ENCODE measurements at places on chromosomes 16 and 17. TPM values are rescaled to one million over a fixed set of nuclear protein-coding genes. Genes with fewer than 3 reads are reported as not detected.

GRCh38 chr17:44324571-44325275, at the start of gene SLC25A39:
SLC25A39 (minus strand) TSS chr17:44324823; CDS start chr17:44323562, 1,261 bp downstream.
- H3K4me1 ChIP-seq: peaks cover 37% of the 10 kb centered on the region
- no peaks in the 10 kb centered on the region for H3K36me3 ChIP-seq
- H3K4me3 ChIP-seq: peak within 1 kb of the TSS; percentile 100
- H3K27ac ChIP-seq: peak within 1 kb of the TSS; percentile 73

DNA sequence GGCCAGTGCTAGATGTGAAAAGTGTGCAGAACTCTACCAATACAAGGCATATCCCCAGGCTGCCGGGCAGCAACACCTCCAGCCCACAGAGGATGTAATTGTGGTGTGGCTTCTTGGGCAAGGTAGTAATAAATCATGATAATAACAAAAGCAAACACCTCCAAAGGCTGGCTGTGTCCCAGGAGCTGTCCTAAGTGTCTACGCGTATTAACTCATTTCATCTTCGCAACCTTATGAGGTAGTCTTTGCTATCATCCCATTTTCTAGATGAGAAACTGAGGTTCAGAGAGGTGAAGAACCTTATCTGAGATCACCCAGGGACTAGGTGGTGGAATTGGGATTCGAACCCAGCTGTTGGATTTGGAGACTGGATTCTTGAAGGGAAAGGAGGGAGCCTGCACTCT, 5.3 kb downstream of the PDK2 start:
- H3K4me1 ChIP-seq: peaks cover 16% of the 10 kb centered on the region
- no peaks in the 10 kb centered on the region for H3K27me3 ChIP-seq
- no peak overlapping the region for H3K27ac ChIP-seq
- H3K36me3 ChIP-seq: no peaks in the 10 kb centered on the region

TP53TG3 gene
- total RNA-seq: not detected

GRCh38 chr17:31560616-31561235, 169.3 kb downstream of the RAB11FIP4 start:
- H3K4me1 ChIP-seq: no peaks in the 10 kb centered on the region
- no peak overlapping the region for H3K4me3 ChIP-seq
- DNase-seq: no peak
- H3K36me3 ChIP-seq: no peaks in the 10 kb centered on the region

DNA sequence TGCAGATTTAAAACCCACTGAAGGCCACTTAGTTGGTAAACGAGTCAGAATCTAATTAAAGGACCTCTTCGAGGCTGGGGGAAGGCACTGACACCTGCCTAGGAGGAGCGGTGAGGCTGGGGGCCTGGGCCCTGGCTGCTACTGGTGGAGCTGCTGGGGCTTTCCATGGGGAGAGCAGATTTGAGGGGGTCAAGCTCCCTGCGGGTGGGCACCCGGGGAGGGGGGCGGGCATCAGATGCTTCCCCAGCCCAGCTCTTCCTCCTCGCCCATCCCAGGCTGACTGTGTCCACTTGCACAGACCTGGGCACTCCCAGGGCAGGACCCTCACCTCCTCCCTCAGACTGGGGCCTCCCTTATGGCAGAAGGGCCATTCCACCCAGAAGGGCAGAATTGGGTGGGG, 19.0 kb downstream of the SRCIN1 start:
- no peak for DNase-seq
- H3K36me3 ChIP-seq: no peaks in the 10 kb centered on the region
- no peak overlapping the region for H3K27ac ChIP-seq
- no peaks in the 10 kb centered on the region for H3K27me3 ChIP-seq
- H3K4me3 ChIP-seq: no peak overlapping the region

DNA sequence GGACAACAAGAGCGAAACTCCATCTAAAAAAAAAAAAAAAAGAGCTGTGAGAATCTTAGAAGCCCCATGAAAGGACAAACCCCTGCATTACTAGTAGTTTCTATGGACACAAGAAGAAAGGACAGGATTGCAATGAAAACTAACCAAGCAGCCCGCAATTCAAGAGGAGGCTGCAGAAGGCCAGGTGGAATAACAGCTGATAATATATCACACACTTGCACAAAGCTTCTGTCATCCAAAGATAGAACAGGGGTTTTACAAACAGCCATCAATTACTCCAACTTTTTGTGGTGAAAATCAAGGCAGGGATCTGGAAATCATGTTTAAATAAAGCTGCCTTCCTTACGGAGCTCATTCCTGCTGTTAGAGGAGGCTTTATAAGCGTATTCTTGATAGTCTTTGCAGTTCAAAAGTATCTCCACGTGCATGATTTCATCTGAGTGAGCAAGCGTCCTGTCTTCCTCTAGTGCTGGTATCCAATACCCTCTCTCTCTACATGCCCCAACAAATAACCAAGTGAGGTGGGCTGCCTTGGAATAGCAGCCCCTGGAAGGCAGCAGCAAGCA, 23.1 kb upstream of the TMEM94 start:
- no peaks in the 10 kb centered on the region for H3K4me1 ChIP-seq
- no peaks in the 10 kb centered on the region for H3K27me3 ChIP-seq
- no peaks in the 10 kb centered on the region for H3K36me3 ChIP-seq
- H3K4me3 ChIP-seq: no peak overlapping the region
